ENCODE measurements at places on chromosomes 2 and 18.

DNA sequence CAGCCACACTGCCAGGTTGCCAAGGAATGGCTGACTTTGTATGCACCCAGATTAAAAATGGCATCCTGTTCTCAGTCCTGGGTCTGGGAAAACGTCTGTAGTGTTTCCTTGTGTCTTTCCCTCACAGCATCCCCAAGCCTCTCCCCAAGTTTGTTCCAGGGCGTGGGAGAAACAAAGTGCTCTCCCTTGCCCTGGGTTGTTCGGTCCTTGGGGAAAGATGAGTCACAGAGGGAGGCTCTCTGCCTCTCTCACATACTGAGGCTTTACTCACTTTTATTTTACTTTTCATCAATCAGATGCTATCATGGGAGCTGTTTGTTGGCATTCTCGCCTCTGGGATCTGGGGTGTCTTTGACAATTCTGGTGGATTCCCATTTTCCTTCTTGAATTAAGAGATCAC lies 492.3 kb downstream of the XIRP2 start:
- DNase-seq: no peak

GRCh38 chr2:111118981-111119821 lies 1.5 kb upstream of the BCL2L11 start:
- DNase-seq: no peak

DNA sequence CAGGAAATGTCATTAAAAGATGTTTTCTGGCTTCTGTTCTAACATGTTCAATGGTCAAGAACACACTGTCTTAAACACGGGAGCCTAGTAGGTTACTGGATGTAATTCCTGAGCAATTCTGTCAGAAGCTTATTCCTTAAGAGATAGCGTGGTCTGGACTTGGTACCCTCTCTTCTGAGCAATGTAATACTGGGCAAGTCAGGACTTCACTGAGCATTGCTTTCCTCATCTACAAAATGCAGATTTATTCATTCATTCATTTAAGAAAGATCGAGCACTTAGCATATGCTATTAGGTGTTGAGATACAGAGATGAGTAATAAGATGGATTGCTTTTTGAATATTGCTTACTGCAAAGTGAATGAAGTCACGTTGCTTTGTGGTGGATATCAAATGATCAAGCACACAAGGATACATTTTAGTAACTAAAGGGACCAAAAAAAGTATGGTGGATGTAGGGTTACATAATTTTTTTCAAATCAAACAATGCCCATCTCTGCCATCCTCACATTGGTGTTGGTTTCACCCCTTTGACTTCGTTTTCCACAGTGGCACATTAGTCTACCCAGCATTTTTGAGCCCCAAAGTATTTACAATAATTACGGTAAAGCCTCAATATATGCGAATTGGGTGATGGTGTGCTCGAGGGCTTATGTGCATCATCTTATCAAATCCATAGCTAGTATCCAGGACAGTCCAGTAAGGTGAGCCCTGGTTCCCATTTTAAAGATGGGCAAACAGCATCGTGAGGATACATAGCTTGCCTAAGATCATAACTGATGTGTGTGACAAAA lies 65.3 kb downstream of the ZC3H6 start:
- DNase-seq: no peak

DNA sequence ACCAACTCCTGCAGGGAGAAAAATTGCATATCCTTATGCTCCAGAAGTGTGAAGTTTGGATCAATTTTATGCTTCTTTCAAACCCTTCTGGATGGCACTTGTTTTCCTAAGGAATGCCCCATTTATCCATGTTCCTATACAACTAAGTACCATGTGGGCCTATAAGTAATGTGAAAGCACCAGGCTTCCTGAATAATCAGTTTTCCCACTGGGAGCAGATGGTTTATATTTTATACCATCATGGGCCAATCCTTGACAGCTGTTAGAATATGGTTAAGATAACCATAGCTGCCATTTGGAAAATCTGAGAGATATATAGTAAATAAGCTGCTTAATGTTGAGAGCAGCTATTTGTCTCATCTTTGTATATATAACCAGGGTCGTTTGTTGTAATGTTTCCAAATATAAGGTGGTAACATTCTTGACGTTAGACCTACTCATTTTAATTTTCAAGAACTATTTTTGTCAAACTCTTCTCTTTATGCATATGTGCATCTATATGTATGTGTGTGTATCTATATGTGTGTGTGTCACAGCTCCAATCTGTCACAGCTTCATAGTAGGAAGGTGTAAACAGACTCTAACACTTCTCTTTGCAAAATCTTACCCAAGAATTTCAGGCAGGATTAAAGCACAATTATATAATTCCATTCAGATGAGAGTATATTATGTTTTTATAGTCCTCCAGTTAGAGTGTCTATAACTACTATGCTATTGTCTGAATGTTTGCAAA lies 458.7 kb upstream of the GCFC2 start:
- no peak for DNase-seq

Data from HAP-1 (cell line).